Common myeloid progenitor, CD34-positive (primary cell): ENCODE measurements at places on chromosomes 13 and 19.

GRCh38 chr13:104286566-104287290 lies 1220.5 kb upstream of the SLC10A2 start:
- DNase-seq: peak; percentile 22

GRCh38 chr13:24040835-24041234 lies 119.7 kb upstream of the SPATA13 start:
- DNase-seq: peak; percentile 6

DNA sequence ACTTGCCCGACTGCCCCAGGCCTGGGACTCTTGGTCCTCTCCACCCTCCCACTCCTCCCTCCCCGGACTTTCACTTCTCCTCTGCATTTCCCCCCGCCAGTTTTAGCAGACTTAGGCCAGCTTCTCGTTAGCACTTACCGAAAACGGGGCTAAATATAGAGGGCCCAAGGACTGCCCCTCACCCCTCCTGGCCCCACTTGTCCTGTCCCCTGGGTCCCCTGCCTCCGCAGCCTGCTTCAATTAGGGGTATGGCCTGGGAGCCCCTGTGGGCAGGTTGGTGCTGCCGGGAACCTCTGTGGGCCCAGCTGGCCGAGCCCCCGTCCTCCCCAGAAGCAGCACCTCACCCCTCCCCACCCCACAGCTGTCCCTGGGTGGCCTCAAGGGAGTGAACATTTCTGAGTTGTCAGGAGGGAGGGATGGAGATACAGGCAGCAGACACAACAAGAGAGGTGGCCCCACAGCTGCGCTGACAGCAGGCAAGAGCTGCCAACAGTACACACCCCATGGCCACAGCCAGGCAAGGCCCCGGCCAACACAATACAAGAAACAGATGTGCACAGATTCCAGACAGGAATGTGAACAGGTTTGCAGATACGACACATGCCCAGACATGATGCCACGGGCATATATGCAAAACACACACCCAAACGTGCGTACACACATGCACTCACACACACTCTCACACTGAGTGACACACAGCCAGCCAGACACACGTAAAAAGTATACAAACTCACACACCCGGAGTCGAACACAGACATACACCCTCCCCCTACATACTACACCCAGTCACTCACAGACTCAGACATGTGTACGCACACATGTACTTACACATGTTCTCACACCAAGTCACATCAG lies 2.6 kb downstream of the POU2F2 start:
- no peak for DNase-seq

GRCh38 chr13:52849291-52850071 lies 1.0 kb upstream of the PCDH8 start:
- DNase-seq: no peak

- DNase-seq: peak; percentile 25
Observed at GRCh38 chr13:50969691-50970090, 60.1 kb downstream of the RNASEH2B start.

DNA sequence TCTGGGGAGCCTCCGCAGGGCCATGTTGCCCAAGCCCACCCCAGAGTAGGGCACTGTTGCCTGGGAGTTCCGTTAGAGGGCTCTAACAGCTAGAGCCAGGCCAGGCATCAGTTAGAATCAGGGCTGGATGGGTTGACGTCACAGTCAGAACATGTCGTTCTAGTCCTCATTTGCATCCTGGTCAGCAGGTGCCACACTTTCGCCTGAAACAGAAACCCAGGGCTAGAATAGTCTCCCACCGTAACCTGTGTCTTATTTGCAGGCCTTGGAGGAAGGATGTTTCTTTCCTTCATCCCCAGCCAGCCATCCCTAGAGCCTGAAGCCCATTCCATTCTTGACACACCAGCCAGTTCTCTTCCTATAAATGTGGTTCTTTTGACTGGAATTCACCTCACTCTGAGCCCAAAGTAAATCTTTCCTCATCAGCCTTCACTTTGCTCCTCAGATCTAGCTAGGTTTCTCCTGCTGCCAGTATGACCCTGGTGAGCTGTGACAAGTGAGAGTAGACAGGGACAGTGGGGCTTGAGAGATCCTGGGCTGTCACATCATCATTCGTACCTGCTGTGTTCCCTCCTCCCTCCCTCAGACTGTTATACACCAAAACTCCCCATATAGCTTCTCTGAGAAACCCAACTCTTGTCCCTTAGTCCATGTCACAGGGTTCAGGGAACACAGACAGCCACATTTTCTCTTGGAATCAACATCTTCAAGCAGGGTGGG lies 12.2 kb upstream of the CCDC97 start:
- no peak for DNase-seq

GRCh38 chr19:20028611-20029010 lies 10.7 kb downstream of the ZNF682 start:
- no peak for DNase-seq

DNA sequence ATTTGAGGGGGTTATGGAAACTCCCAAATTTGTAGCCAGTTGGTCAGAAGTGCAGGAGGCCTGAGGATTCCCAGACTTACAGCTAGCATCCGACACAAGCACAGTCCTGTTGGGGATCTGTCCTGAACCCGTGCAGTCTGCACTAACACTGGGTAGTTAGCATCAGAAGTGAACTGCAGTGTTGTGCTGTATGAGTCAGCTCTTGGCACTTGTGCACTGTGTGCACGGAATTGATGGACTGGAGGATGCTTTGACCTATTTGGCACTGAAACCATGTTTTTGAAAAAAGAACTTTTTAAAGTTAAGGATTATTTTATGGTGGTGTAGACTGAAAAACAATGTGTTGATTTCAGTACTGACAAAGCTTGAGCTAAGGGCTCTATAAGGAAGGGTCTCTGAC lies 279.0 kb downstream of the NHLRC3 start:
- DNase-seq: no peak

DNA sequence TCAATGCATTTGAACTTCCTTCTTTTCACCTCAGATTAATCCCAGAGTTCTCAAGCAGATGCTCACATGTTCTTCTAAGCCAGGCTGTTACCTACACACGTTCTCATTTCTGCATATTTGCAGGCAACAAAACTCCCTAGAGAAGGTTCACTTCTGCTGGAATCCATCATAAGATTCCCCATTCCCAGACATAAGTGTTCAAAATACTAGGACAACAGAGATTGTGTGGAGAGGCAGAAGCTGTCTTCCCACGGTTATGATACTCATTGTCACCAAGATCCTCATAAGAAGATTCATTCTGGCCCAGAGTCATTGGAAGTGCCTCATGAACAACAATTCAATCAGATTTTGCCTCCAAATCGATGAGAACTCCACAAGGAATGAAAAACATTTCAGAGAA lies 931.6 kb upstream of the MIR17HG start:
- no peak for DNase-seq

DNA sequence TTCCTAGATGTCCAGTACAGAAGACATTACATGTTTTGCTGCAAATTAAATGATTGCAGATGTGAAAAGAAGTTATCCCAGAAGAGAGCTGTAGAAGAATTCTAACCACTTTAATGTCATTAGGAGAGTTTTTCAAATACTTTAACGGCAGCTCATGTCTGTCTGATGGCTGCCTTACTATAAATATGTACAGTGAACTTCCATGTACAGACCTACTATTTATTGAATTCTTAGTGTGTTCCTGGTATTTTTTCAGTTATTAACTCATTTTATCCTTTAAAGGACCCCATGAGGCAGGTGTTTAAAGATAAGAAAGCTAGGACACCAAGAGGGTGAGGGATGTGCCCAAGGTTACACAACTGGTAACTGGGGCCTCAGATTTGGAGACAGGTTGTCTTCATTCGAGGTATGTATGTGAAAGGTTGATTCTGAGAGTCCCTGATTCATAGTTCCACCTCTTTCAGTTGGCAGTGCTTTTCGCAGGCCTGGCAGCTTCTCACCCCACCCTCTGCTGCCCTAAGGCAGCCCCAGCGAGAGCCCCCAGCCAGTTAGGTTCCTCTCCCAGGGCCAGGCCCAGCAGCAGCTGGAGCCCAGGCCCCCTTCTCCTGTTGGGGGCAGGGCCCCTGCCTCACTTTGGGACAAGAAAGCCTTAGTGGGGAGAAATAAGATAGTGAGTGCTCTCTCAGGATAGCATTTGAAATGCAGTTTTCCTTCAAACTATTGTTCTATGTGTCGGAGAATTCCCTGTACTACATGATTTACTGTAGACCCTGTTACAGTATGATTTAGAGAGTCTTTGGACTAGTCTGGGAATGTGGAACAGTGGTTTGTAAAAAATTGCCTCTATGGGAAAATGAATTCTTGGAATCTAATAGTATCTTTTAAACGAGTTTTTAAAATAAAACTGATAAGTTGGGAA lies 67.7 kb upstream of the TEX29 start:
- no peak for DNase-seq

DNA sequence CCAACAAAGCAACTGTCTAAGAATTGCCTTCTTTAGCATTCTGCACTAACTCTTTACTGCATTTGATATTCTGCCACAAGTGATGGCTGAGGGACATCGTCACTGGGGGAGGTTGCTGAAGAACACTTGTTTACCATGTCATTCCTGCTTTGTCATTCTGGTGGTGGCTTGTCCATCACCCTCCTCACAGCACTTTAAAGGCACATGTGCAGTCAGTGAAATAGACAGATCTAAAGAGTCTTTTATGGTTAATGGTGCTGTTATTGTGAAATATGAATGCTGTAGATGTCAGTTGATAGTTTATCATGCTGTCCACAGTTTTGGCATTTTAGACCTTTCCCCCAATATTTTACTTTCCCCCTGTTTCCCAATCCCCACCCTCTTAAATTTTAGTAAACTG lies 120.9 kb upstream of the TSC22D1 start:
- DNase-seq: peak; percentile 14

- DNase-seq: no peak
Observed at GRCh38 chr13:113041293-113041690, 64.3 kb upstream of the F7 start.

DNA sequence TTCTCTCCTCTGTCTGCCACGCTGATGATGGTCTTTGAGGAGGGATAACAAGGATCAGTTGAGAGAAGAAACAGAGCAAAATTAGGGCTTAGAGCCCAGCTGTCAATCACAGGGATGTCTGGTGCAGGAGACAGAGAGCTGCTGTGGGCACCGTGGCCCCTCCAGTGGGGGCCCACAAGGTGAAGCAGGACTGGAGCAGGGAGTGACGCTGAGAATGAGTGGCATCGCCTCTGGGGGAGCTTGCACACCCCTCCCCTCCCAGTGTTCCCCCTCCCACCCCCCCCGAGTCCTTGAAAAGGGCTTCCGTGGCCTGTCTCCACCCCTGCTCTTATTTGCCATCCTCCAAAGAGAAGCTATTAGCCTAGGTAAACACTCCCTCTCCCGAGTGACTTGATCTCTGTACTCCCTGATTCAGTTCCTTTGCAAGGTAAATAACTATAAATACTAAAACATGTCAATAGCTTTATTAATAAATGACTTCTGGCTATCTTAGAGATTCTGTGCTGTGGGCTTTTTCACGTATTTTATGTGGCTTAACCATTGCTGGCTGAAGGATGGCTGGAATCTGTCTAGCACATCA lies 440.0 kb downstream of the ZNF536 start:
- no peak for DNase-seq

DNA sequence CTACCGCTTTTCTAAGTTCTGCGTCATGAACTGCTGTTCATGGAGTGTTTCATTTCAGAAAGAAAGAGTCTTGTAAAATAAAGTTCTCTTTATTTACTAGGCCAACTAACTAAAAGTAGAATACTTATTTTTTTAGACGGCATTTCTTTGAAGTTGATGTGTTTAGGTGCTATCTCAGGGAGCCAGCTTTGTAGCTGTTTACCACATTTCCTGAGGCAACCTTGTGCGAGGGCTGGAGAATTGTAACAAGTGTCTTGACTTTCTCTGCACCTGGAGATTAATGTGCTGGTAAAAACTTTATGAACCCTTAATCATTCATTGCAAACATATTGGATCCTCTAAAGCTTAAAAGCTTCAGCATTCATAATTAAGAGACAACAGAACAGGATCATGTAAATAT lies 229.3 kb downstream of the GPC6 start:
- peak; percentile 34 for DNase-seq

GRCh38 chr19:4457654-4458395 lies at the start of gene UBXN6:
UBXN6 (minus strand) TSS chr19:4457794; CDS start chr19:4457697, 97 bp downstream.
- peak; percentile 99 for DNase-seq
